ENCODE measurements at places on chromosomes 6 and 20.
A peak's percentile ranks its signal among the peaks of the same experiment; 100 is the strongest.

GRCh38 chr20:19598117-19598850 is 159.8 kb upstream of the RIN2 start:
- DNase-seq: no peak

DNA sequence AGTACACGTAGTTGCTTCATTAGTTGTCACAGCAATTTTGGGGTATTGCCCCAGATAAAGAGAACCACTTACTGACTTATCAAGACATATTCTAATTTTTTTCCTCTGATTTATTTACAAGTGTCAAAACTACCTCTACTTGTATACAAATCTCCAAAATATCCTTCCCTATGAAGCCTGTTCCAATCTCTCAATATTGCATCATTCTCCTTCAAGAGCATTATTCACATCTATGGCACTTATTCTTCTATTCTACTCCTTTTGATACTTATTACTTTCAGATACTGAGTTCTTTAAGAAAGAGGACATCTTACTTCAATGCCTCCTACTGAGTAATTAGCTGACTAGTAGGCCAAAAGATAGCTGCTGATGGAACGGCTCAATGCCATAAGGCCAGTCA is 105.2 kb downstream of the SMLR1 start:
- DNase-seq: no peak

GRCh38 chr6:818196-818595 is 125.3 kb upstream of the EXOC2 start:
- DNase-seq: no peak

DNA sequence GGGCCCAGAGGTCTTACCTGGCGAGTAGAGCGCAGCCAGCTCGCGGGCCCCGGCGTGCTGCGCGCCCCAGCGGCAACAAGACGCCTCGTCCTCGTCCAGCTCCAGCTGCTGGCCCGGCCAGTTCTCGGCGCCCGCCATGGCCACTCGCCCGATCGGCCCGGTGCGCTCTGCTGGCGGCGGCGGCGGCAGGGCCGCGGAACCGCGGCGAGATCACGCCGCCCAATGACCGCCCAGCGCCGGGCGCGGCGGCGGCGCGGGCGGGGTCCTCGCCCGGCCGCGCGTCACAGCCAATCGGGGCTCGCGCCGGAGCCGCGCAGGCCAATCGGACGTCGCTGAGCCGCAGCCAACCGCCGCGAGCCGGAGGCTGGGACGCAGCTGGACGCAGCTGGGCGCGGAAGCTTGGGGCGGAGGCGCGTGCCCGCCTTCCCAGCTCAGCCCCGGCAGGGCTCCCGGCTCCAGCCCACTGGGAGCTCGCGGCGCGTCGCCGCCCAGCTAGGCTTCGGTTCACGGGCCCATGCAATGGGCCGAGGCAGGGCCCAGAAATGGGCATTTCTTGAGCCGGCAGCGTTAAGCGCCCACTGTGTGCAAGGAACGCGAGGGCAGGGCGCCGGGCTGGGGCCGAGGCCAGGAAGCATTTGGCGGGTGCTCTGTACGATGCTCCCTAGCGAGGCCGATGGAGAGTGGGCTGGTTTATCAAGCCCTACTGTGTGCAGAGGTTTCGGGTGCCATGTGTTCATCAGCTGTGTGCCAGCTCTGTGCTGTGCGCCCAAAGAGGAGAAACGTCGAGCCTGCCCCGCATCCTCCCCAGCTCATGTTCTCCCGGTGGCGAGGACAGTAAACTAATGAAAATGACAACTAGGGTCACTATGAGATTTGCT is at the start of gene PEDS1:
Gene PEDS1 (minus strand): TSS at position 224 of the 878 bp plus-strand sequence. CDS start 86 bp downstream, at position 138.
- peak; percentile 83 for DNase-seq

DNA sequence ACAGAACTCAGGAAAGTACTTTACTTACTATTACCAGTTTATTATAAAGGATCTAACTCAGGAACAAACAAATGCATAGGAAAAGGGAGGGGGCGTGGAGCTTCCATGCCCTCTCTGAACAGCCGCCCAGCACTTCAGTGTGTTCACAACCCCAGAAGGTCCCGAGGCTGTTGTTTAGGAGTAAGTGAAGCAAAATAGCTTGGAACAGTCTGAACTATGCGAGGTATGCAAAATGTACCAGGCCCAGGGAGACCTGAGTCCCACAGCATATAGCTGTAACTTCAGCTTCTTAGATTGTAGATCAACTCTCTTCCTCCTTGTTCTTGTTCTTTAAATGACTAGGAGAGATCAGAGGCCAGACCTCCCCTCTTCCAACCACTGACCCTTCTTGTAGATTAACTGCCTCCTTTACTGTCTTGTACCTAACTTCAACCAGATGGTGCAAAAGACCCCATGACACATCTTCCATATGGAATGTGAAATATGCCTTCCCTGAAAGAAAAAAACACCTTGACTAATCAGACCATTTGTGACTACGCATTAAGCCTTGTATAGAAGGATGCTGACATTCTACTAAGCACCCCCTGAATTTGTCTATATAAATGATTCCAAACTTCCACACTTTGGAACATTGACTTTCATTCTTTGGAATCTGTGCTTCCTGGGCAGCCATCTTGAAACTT is 98.8 kb upstream of the SNX9 start:
- no peak for DNase-seq

DNA sequence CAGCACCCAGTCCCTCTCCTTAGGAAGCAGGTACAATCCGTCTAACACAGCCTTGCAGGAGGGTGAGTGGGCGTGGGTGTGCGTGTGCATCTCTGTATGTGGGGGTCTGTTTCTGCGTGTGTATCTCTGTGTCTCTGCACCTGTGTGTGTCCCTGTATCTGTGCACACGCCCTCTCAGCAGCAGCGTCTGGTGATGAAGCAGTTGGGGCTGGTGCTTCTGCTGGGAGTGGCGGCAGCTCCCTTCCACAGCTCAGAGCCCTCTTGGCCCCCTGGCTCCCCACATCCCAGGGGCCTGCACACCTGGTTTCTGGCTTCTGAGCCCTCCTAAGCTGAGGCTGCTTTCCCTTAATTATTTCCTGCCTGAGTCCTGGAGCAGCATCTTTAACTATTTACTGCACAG is 49.5 kb upstream of the CCDC167 start:
- DNase-seq: no peak

- no peak for DNase-seq
Observed at GRCh38 chr6:50843842-50844241, 25.2 kb downstream of the TFAP2B start.

DNA sequence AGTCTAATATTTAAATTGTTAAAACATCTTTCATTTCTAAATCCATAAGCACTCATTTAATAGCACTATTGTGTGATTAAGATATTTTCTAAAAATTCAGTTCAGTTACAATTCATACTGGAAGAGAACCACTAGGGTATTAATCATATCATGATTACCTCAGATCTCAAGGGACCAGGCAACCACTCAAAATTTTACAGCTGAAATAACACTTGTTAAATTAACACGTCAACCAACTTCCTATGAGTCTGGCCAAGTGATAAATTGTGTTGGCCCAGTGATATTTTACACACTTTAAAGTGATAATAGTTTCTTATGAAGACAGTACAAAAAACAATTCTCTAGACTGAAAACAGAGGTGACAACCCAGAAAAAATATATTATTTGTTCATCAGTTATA is 869.0 kb upstream of the ADGRB3 start:
- DNase-seq: no peak

GRCh38 chr6:170007468-170008293 is 256.3 kb downstream of the ERMARD start:
- DNase-seq: no peak

DNA sequence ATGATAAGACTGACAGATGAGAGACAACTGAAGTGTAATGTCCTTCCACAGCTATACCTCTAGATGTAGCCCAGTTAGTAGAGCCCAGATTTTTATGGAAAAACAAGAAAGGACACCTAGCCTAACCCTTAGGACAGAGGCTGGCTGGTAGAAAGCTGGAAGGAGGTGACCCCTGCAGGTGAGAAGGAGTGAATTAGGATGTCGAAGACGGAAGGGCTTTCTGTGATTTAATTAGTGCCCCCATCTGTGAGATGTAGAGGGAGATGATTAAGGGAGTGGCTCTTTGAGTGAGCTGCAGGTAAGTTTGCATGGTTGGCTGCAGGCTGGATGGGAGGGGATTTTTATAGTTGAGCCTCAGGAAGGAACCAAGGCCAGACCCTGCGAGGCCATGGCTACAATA is 82.8 kb downstream of the GFRA4 start:
- no peak for DNase-seq

GRCh38 chr6:29916741-29917140 is 25.6 kb upstream of the HLA-A start:
- no peak for DNase-seq

- no peak for DNase-seq
Observed at GRCh38 chr20:62155428-62156253, 12.1 kb downstream of the SS18L1 start.

GRCh38 chr6:28597924-28598722 is 72.4 kb downstream of the GPX5 start:
- DNase-seq: no peak

- no peak for DNase-seq
Observed at GRCh38 chr20:7497985-7498384, 442.3 kb downstream of the HAO1 start.

DNA sequence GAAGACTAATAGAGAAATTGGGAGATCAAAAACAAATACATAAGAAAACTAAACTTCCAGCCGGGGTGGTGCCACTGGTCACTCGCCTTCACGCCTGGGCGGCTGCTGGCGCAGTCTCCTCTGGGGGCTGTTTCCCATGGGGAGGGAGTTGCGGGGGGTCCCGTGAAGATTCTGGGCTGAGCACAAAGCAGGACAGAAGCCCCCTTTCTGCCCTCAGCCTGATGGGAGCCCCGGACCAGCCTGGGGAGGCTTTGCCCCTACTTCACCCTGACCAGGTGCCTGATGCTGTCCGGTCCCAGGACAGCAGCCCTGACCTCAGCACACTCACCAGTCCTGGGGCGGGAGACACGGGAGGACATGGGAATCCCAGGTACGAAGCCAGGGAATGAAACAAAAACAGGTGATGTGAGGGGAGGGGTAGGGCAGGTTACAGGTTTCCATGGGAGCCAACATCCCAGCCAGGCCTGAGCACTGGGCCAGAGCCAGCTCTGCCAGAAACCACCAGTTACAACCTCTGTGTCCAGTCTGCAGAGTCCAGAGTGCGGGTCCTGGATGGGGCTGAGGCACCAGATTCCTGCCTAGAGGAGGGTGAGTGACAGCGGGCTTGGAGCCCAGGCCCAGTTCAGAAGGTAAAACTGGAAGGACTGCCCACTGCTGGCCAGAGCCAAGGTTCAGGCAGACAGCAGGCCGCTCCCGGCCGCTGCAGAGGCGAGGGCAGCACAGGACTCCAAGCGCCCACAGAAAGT is 326.4 kb downstream of the TAF4 start:
- no peak for DNase-seq

Measured in CD4-positive, alpha-beta T cell treated with Interleukin-1 beta for 1 hour (primary cell).